ENCODE measurements at places on chromosomes 2 and 18.

- DNase-seq, result peak; percentile 73
Measured at GRCh38 chr2:68282811-68283418, 30.6 kb upstream of the PPP3R1 start.

DNA sequence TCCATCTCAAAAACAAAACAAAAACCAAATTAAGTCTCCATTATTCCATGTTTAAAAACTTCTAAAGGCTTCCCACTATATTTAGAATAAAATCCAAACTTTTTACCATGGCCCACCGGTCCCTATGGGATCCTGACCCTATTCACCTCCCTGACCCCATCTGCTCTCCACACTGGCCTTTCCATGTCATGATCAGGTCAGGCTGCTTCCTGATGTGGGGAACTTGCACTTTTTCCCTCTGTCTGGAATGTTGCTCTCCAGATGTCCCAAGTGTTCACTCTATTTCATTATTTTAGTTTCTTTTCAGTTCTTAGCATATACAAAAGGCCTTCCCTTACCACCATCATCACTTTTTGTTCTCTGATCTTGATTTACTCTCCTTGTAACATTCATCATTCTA is 7.5 kb upstream of the MTA3 start:
- DNase-seq, result no peak

- DNase-seq, result peak; percentile 67
Measured at GRCh38 chr2:108449410-108450130, 564 bp downstream of the GCC2 start.

- no peak for DNase-seq
Measured at GRCh38 chr2:1603521-1603920, 140.8 kb downstream of the PXDN start.

DNA sequence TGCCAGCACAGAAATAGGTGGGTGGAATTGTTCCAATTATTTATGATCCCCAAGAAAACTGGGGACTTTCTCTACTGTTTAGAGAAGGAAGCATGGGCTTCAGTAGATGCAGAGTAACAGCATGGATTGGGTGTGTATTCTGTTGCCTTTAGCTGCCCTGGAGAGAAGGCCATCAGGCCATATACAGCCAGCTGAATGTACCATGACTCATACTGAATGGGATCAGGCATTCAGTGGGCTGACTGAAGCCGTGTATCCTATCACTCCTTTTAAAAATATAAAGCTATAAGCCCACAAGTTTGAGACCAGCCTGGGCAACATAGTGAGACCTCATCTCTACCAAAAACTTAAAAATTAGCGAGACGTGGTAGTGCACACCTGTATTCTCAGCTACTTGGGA is 16.7 kb upstream of the PLEKHM3 start:
- no peak for DNase-seq

DNA sequence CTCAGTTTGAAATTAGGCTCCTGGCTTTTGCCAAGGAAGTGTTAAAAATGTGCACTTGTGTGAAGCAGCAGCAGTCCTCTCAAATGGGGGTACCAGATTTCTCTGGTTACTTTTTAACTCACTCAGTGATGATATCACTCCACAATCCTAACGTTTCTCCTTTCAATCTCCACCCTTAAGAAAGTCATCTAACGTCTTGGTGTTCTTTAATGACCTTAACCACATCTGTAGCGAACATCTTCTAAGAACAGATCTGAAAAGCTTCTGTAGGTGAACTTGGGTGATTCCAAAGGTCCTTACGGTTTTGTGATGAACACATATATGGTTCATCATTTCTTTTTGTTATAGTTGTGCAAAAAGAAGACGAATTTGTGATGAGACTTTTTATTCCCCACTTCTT is 73.2 kb downstream of the DOCK10 start:
- no peak for DNase-seq

Measured in hematopoietic multipotent progenitor cell treated with erythropoietin and hydrocortisone succinate and interleukin-3 and kit ligand, for 6 days (in vitro differentiated cells).